Tibial artery (tissue), 4 donors: ENCODE measurements at places on chromosomes 1 and 21.

DNA sequence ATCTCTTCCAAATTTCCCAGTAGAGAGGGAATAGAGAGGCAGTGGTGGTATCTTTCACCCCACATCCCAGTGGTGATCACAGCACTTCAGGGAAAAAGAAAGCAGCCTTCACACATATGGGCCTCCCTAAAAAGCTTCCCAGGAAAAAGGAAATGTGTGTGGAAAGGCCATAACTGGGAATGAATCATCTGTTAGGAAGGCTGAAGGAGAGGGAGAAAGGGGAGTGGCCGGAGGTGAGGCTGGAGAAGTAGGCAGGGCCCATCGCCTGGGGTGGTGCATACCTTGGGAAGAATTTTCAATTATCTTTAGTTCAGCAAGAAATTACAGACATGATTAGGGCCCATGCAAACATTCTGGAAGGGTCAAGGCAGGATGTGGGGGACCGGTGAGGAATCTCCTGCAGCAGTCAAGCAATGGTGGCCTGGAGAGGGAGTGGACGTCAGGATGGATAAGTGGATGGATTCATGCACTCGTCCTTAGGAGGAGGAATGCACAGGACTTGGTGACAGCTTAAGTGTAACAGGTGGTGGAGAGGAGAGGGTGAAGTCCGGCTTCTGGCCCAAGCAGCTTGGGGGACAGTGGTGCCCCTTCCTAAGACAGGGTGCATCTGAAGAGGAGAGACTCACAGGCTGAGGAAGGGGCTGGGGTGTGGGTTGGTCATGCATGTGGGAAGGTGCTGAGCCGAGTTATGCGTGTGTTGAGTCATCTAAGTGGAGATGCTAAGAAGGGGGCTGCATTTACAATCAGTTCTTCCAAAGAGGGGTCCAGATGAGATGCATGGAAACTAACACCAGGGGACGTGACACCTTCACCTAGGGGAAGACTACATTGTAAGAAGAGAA lies 17.9 kb downstream of the HIVEP3 start:
- DNase-seq, result no peak

GRCh38 chr1:226440512-226440911 lies 32.6 kb upstream of the PARP1 start:
- no peak for DNase-seq

DNA sequence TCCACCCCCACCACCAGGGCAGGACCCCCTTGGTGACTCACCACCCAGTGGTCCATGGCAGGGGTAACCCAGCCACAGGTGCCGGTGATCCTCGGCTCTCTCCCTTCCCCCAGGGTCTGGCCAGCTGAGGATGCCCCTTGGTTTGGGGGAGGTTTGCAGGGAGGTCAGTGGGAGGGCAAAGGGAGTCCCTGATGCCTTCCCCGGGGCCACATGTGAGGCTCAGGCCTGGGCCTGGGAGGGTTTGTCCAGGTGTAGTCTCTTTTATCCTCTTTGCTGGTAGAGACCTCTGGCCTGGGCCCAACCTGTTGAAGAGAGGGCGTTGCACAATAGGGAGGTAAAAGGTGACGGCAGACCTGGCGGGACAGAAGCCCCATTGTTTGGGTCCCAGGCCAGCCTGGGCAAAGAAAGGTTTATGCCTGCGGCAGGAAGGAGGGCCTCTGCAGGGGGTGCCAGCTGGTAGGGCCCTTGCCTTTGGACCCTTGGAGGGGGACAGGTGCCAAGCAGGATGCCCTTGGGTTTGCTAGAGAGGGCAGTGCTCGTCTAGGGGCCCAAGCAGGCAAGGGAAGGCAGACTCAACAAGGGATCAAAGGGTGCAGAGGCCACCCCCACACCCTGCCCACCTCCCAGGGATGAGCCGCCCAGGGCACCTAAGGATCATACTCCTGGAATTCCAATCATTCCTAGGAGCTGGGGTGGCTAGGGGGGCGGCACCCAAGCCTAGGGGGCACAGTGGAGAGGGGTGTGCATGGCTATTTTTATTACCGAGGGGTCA lies 760 bp upstream of the TINAGL1 start:
- no peak for DNase-seq

GRCh38 chr1:234601301-234602017 lies 8.5 kb downstream of the IRF2BP2 start:
- DNase-seq, result no peak

DNA sequence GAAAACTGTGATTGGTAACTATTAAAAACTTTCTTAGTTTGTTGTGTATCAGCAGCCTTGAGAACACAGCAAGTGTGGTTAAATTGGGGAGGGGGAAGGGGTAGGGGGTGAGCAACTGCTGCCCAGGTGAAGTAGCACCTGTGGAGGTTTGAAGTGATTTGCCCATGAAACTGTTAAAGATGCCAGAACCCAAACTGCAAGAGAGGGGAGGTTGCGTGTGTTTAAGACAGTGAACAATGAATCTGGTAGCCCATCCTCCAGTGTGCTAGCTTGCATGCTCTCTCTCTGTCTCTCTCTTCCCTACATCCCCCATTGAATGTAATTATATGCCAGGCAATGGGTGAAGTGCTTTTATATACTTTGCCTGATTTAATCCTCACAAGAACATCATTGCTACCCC lies 154.7 kb downstream of the RUNX1 start:
- DNase-seq, result no peak

- DNase-seq, result no peak
These were observed 1.7 kb downstream of the ARID1A start for GRCh38 chr1:26697431-26697977.

DNA sequence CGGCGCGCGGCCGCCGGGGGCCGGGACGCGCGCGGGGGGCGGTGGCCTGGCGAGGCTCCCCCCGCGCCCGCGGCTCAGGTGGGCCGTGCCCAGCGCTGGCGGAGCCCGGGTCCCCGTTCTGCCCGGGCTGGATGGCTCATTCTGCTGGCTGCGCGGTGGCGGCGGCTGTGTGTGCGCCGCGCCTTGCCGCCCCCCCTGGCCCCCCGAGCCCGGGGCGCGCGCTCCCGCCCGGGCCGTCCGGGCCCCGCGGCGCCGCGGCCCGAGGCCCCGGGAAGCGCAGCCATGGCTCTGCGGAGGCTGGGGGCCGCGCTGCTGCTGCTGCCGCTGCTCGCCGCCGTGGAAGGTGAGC lies at the start of gene EPHB2:
Gene EPHB2 (plus strand): TSS at position 139 of the 349 bp plus-strand sequence. CDS start 144 bp downstream, at position 283.
- DNase-seq, result no peak

- DNase-seq, result no peak
These were observed 185.3 kb upstream of the POU3F1 start for GRCh38 chr1:38231941-38232340.

GRCh38 chr1:113904293-113904673 lies 316 bp downstream of the AP4B1 start:
- DNase-seq, result no peak

- no peak for DNase-seq
These were observed 2.8 kb downstream of the LAPTM5 start for GRCh38 chr1:30754684-30755171.

DNA sequence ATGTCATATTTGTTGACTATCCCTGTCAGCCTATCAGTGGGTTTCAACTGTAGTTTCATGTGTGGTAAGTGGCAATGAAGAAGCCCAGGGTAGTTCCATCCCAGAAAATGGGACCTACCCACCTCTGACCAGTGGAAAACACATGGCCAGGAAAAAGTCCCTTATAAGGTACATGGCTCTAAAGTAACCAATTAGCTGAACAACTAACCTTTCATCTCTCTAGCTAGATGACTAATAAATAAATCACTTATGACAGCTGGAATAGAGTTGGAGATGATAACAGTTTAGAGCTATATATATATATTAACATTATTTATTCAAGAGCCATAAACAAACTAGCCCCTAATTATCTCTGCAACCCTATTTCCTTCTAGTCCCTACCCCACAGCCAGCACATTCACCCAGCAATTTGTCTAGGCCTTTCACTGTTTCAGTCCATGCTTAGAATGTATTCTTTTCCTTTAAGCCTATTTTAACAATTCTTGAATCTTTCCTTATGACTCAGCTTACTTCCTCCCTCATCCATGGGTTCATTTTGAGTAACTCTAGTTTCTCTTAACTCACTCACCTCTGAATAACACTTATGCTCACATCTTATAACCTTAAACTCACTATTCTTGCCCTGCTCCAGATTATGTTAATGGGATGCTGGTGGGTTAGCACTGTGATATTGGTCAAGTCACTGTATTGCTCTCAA lies 83.7 kb downstream of the TNFSF18 start:
- no peak for DNase-seq

GRCh38 chr1:200401263-200401662 lies 8.6 kb downstream of the ZNF281 start:
- DNase-seq, result no peak

- DNase-seq, result no peak
These were observed 78.6 kb downstream of the DUSP10 start for GRCh38 chr1:221663321-221663720.

GRCh38 chr1:246139745-246140182 lies 367.3 kb downstream of the SMYD3 start:
- no peak for DNase-seq

DNA sequence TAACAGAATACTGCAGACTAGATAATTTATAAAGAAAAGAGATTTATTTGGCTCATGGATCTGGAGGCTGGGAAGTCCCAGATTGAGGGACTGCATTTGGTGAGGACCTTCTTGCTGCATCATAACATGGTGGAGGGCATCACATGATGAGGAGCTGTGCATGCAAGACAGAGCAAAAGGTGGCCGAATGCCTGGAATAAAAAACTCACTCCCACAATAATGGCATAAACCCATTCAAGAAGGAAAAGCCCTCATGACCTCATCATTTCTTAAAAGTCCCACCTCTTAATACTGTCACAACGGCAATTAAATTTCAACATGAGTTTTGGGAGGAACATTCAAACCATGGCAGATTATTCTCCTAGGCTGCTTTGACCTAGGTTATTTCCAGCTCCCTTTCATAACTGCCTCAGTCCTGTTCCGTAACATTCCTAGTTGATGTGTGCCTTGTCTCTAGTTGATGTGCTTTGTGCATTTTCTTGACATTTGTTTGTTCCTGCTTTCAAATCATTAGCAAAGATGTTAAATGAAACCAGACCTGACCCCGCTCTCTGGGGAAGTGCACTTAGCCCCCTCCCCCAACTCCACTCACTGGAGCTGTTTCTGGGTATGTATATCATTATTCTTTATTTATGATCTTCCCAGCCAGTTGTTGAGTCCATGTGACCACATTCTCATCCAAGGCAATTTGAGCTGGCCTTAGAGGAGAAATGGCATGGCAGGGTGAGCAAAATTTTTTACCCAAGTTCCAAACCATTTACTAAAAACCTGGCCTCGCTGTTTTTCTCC lies 148.5 kb downstream of the GDAP2 start:
- no peak for DNase-seq

DNA sequence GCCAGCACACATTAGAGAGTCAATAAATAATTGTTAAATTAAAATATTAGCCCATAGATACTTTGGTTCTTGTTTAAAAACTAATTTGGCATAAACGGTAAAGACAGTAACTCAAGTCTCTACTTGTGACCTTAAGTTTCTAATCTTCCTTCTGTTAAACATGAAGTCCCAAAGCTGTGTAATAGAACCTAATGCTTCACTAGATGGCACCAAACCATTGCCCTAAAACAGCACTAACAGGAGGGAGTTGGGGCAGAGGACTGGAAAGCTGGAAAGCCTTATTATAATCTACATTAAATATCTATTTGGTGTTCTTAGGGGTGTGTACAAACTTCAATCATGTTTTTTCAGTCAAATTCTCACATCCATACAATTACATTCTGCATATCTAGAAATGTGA lies 176.7 kb downstream of the OLFM3 start:
- no peak for DNase-seq

GRCh38 chr21:25997788-25998611 lies 172.6 kb downstream of the APP start:
- no peak for DNase-seq

DNA sequence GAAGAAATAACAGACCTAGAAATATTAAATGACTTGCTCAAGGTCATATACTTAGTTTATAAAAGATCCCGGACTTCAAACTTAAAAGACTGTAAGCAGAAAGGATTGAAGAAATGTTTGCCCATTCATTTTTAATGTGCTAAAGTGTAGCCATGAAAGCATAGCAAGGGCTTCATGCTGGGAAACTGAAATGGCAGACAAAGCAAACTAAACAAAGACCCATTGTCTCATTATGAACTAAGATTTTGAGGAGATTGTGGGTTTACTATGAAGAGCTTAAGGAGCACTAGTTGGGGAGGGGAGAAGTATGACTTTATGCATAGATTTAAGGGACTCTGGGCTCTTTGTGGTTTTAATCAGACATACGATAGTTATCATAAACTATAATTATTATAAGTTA lies 26.3 kb downstream of the ADAMTS1 start:
- no peak for DNase-seq

GRCh38 chr1:199403531-199404116 lies 623.9 kb upstream of the NR5A2 start:
- DNase-seq, result no peak

- DNase-seq, result no peak
These were observed 35.5 kb downstream of the MRAP start for GRCh38 chr21:32333953-32334673.

DNA sequence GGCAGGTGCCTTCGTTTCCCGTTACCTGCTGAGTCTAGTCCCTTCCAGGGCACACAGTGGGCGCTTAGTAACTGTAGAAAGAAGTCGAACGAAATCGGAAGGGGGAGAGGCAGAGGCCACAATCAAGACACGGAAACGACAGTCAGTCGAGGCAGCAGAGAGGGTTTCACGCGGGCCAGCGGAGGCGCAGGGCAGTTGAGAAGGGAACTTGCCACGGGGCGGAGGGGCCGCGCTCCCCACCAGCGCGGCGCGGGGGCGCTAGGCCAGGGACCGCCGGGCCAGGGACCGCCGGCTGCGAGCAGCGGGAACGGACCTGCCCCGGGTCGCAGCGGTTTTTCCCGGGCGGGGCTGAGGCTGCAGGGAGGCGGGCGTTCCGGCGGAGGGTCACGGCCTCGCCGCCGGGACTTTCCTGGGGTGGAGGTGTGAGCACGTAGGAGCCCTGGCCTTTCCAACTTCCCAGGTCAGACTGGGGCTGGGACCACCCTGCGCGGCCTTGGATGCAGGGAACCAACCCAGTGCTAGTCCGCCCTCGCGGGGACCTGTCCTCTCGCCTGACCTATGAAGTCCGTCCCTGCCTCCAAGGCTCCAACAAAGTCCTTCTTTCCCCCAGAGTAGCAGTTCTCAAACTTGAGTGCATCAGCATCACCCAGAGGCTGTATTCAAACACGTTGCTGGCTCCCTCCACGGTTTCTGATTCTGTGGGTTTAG lies 150.1 kb upstream of the FGGY start:
- peak; percentile 80 for DNase-seq

DNA sequence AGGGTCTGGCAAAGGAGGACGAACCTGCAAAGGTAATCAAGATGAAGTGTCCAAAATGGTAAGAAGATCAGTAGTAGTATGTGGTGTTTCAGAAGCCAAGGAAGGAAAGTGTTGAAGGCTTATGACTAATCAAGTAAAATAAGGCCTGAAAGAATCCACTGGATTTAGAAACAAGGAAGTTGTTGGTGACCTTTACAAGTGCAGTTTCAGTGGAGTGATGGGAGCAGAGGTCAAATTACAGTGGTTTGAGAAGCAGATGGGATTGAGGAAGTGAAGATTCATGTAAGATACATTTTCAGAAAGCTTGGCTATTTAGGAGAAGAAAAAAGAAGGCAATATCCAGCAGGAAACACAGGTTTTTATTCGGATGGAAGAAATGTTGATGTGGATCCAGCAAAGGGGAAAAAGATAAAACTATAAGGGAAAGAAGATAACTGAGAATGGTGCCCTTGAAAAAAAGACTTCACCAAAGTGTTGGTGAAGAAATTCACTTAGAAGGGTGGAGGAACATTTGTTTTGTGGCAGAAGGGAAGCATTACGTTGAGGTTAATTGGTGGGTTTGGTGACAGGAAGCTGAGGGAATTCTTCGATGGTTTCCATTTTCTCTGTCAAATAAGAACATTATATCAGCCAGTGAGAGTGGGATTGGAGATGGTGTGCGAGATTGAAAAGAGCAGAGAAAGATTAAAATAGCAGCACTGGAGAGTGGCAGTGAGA lies 2.1 kb downstream of the ARMH1 start:
- DNase-seq, result no peak
